Forelimb muscle (tissue), 1 donor: ENCODE measurements at places on chromosomes 2 and 18.

DNA sequence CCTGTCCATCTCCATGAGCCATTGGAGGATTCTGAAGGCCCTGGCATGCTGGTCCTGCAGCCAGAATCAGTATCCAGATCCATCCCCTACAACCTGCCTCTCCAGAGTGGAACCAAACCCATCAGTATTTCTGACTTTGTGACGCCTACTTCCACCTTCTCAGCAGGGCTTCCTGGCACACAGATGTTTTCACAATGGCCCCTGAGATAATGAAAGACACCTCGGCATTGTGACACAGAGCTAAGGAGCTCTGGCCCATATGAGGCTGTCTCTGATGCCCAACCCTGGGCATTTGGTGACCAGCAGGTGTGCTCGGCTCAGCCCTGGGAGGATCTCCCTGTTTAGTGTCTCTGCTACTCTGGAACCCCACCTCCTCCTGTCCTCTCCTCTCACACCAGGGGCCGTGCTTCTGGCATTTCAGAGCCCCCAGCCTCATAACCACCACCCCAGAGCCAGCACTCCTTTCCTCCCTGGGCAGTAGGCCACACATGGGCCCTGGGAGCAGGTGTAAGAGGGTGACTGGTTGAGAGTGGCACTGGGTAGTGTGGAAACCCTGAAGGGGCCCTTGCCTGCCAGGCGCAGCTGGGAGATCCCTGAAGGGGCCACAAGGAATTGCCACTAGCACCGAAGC is 38.2 kb downstream of the FOSL2 start:
- DNase-seq = no peak

DNA sequence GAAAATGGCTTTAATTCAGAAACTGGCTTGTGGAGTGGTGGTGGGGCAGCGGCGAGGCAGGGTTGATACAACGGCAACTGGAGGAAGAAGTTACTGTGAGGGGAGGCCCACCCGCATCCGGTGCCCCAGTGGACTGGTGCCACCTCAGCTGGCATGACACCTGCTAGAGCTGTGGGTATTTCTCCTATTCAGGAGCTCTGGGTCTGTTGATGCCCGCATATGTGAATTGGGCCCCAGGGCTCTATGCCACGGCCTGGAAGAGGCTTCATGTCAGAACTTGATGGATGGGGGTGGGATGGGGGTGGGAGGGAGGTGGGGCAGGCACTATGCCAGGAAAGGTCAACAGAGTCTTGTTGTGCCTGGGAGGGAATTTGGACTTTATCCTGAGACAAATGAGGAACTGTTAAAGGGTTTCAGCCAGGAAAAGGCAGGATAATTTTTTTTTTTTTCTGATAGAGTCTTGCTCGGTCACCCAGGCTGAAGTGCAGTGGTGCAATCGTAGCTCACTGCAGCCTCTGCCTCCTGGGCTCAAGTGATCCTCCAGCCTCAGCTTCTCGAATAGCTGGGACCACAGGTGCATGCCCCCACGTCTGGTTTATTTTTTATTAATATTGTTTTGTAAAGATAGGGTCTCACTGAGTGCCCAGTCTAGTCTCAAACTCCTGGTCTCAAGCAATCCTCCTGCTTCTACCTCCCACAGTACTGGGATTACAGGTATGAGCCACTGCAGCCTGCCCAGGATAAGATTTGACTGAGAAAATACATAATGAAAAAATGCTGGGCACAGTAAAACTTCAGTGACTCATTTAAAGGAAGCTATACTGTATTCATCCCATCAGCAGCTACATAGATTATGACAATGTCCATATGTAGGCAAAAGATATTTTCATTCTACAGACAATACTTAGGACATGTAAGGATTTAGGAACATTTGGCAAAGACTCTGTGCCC is 52.6 kb downstream of the SH2D6 start:
- no peak for DNase-seq

DNA sequence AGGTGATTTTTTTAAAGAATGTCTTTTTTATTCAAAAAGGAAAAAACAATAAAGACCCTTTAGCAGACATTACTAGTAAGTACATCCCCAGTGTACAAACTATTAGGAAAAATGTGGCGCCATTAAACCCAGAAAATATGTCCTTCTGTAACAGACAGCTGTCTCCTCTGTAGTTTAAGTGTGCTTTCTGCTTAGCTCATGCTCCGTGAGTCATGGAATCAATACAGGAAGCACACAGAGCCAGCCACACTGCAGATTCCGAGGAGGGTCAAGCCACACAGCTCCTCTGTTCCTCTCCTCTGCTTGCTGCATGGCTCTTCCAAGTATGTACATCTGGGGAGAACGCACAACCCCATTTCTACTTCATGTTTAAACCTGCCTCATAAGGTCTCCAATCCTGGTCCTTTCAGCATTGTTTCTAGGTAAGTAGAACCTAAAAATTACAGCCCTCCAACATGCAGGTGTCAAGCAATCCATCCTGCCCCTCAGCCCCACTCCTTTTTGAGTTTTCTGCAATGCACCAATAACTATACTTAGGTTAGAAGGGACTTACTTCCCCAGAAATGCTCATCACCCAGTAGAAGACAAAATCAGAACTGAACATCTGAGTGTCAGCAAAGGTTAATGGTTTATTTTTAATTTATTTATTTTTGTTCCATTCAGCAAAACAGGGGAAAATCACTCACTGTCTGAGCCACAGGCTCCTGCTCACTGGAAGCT is 37.5 kb downstream of the ACVR1 start:
- peak; percentile 65 for DNase-seq

DNA sequence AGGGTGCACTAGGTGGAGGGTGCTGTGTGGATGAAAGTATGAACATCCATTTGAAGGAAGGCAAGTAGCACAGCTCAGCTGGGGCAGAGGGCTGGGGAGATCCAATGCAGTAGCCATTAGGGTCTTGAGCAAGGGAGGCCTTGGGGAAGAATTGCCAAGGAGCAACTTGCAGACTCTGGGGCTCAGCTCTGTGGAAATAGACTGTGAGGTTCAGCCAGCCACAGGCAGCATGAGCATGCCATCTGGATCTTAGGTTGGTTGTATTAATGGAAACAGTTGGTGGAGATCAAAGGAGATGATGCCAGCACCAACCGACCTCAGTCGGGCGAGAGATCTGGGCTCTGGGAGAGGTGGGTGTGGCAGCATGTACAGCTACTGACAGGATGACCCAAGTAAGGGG is 5.6 kb downstream of the ZAP70 start:
- DNase-seq = no peak

DNA sequence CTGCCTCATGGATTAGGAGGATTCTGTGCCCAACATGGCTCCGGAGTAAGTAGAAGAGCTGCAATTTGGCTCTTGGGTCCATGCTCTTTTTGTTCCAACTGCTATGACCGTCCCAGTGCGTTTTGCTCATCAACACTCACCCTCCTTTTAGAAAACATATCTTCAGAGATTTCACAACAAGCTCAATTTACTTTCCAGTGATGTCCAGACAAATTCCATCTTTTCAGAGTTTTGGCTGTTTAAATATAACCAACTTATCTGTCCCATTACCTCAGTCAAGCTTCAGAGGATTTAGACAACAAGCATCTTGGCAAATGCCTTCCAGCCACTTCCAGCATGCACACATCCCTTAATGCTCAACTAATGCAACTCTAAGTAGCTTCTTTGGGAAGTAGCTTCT is 6.9 kb upstream of the SLC14A2 start:
- no peak for DNase-seq
